Activated T-cell treated with anti-CD3 and anti-CD28 coated beads, Interleukin-2, amount 50 U/mL, for 72 hours (primary cell): ENCODE measurements at places on chromosomes 16 and 17. TPM values are rescaled to one million over a fixed set of nuclear protein-coding genes. Genes with fewer than 3 reads are reported as not detected.

GRCh38 chr17:31595076-31595475, 203.6 kb downstream of the RAB11FIP4 start:
- H3K27me3 ChIP-seq = no peaks in the 10 kb centered on the region
- H3K36me3 ChIP-seq = no peaks in the 10 kb centered on the region
- DNase-seq = no peak
- no peak overlapping the region for H3K27ac ChIP-seq

GRCh38 chr16:30141750-30142149, 18.7 kb upstream of the MAPK3 start:
- H3K27me3 ChIP-seq = no peaks in the 10 kb centered on the region
- H3K27ac ChIP-seq = no peak overlapping the region
- H3K36me3 ChIP-seq = no peaks in the 10 kb centered on the region
- no peak for DNase-seq
- no peak overlapping the region for H3K4me3 ChIP-seq

DNA sequence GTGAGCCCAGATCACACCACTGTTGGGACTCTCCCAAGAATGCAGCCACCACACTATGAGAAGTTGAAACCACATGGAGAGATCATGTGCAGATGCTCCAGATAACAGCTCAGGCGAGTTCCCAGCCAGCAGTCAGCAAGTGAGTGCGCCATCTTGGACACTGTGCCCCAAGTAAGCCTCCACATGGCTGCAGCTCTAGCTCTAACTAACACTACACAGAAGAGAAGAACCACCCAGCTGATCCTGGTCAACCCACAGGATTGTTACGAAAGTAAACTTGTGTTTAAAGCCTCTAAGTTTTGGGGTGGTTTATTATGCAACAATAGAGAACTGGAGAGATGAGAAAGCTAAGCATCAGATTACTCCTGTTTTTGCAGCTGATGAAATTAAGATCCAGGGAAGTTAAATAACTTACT, 25.8 kb downstream of the SLC38A7 start:
- H3K27ac ChIP-seq = no peak overlapping the region
- H3K4me3 ChIP-seq = no peak overlapping the region
- H3K36me3 ChIP-seq = no peaks in the 10 kb centered on the region
- no peaks in the 10 kb centered on the region for H3K27me3 ChIP-seq
- no peak for DNase-seq

DNA sequence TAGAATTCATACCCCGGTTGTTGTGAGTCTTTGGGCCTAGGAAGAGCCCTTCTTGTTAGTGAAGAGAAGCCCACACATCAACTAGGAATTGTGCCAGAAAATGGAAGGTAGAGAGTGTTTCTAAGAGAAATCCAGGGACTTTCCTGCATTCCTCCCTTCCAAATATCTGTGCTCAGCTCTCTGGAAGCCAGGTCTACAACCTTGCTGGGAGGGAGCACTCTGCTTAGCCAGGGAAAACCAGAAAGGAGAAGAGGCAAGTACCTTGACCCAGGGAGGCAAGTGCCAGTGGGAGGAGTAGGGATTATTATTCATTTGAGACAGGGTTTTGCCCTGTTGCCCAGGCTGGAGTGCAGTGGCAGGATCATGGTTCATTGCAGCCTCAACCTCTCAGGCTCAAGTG, 48.4 kb upstream of the TAC4 start:
- peaks cover 54% of the 10 kb centered on the region for H3K27me3 ChIP-seq
- no peak overlapping the region for H3K27ac ChIP-seq
- DNase-seq = no peak
- no peaks in the 10 kb centered on the region for H3K36me3 ChIP-seq
- H3K4me3 ChIP-seq = no peak overlapping the region
- H3K4me1 ChIP-seq = no peaks in the 10 kb centered on the region

DNA sequence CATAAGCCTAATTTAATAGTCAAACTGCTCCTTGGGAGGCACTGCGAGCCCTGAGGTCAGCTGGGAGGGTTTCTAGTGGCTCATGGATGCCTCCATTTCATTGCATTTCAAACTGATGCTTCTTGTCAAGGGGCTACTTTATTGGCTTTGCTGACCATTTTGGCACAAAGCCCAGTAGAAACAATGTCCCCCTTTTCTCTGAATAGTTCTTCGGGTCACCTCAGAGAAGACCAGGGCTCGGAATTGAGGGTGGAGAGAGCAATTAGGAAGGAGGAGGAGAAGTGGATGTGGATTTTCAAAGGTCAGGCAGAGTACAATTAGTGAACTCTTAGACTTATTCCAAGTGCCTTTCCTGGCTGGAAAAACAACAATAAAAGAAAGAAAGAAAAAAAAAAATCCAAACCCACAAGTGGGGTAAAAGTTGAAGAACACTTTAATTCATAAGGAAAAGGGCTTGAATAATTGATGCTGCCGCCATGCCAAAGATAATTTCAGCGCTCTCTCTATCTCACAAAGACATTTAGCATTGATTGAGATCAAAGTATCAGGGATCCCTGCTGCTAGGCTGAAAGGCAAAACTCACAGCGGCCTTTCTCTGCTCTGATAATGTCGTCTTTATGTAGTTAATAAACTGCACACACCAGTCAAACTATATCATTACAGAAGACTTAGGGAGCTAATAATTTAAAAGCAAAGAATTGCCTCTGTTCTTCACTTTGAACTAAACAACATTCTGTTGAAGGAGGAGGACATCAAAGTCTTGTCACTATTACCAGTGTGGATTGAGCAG, 122.7 kb downstream of the RGS9 start:
- H3K36me3 ChIP-seq = peaks cover 8% of the 10 kb centered on the region
- H3K27me3 ChIP-seq = peaks cover 17% of the 10 kb centered on the region
- no peak for DNase-seq

GRCh38 chr16:74831467-74831866, 56.8 kb upstream of the FA2H start:
- H3K4me1 ChIP-seq = no peaks in the 10 kb centered on the region
- H3K4me3 ChIP-seq = no peak overlapping the region
- peaks cover 7% of the 10 kb centered on the region for H3K36me3 ChIP-seq
- H3K27me3 ChIP-seq = peaks cover 17% of the 10 kb centered on the region
- no peak for DNase-seq
- no peak overlapping the region for H3K27ac ChIP-seq

- H3K36me3 ChIP-seq = peaks cover 3% of the 10 kb centered on the region
- no peak for DNase-seq
- no peak overlapping the region for H3K27ac ChIP-seq
- H3K4me3 ChIP-seq = no peak overlapping the region
- H3K27me3 ChIP-seq = peaks cover 19% of the 10 kb centered on the region
These were observed 200.6 kb downstream of the XYLT1 start for GRCh38 chr16:17270111-17270510.

DNA sequence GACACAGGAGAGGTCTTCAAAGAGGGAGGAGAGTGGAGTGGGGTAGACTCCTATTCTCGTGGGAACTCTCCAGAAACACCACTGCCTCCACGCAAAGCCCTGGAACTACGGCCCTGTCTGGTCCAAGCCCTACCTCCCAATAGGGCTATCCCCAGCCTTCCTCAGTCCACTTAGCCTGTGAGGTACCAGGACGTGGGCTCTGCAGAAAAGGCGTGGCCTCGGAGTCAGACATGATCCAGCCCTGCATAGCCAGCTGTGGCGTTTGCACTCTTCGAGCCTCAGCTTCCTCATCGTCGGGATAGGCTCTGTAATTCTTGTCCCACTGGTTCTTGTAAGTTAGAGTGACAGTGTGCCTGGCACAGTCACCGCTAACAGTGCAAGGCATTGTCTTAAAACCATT, 13.8 kb downstream of the ENDOV start:
- H3K27ac ChIP-seq = no peak overlapping the region
- no peak overlapping the region for H3K4me3 ChIP-seq
- H3K27me3 ChIP-seq = no peaks in the 10 kb centered on the region
- H3K36me3 ChIP-seq = no peaks in the 10 kb centered on the region

DNA sequence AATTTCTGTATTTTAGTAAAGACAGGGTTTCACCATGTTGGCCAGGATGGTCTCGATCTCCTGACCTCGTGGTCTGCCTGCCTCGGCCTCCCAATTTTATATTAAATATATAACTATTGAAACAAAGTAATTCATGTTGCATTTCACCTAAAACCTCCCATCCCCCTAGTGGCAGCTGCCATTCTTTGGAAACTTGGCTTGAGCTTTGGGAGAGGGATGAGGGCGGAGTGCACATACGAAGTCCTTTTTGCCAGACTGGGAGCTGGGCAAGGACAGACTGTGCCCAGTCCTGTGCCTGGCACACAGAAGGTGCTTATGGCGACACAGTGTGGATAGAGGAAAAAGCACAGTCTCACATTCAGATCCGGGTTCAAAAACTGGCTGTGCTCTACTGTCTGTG, 83.8 kb downstream of the NETO2 start:
- no peaks in the 10 kb centered on the region for H3K27me3 ChIP-seq
- no peak for DNase-seq
- H3K4me1 ChIP-seq = no peaks in the 10 kb centered on the region
- no peak overlapping the region for H3K4me3 ChIP-seq
- H3K27ac ChIP-seq = no peak overlapping the region

- peaks cover 22% of the 10 kb centered on the region for H3K27me3 ChIP-seq
- no peak overlapping the region for H3K27ac ChIP-seq
- no peaks in the 10 kb centered on the region for H3K36me3 ChIP-seq
- no peaks in the 10 kb centered on the region for H3K4me1 ChIP-seq
- DNase-seq = no peak
These were observed 103.9 kb upstream of the SEC14L1 start for GRCh38 chr17:77036841-77037381.

GRCh38 chr16:31043352-31043751, 10.0 kb downstream of the STX4 start:
- H3K4me1 ChIP-seq = no peaks in the 10 kb centered on the region
- no peak overlapping the region for H3K27ac ChIP-seq
- no peak overlapping the region for H3K4me3 ChIP-seq
- DNase-seq = no peak
- no peaks in the 10 kb centered on the region for H3K27me3 ChIP-seq

- H3K4me1 ChIP-seq = no peaks in the 10 kb centered on the region
- no peak overlapping the region for H3K4me3 ChIP-seq
- no peaks in the 10 kb centered on the region for H3K36me3 ChIP-seq
- H3K27me3 ChIP-seq = no peaks in the 10 kb centered on the region
These were observed 126.5 kb downstream of the ENGASE start for GRCh38 chr17:79201119-79201518.

- DNase-seq = no peak
- H3K27me3 ChIP-seq = no peaks in the 10 kb centered on the region
- H3K4me1 ChIP-seq = peaks cover 8% of the 10 kb centered on the region
- H3K36me3 ChIP-seq = peaks cover 15% of the 10 kb centered on the region
These were observed 29.3 kb downstream of the GOSR1 start for GRCh38 chr17:30506481-30506880.

DNA sequence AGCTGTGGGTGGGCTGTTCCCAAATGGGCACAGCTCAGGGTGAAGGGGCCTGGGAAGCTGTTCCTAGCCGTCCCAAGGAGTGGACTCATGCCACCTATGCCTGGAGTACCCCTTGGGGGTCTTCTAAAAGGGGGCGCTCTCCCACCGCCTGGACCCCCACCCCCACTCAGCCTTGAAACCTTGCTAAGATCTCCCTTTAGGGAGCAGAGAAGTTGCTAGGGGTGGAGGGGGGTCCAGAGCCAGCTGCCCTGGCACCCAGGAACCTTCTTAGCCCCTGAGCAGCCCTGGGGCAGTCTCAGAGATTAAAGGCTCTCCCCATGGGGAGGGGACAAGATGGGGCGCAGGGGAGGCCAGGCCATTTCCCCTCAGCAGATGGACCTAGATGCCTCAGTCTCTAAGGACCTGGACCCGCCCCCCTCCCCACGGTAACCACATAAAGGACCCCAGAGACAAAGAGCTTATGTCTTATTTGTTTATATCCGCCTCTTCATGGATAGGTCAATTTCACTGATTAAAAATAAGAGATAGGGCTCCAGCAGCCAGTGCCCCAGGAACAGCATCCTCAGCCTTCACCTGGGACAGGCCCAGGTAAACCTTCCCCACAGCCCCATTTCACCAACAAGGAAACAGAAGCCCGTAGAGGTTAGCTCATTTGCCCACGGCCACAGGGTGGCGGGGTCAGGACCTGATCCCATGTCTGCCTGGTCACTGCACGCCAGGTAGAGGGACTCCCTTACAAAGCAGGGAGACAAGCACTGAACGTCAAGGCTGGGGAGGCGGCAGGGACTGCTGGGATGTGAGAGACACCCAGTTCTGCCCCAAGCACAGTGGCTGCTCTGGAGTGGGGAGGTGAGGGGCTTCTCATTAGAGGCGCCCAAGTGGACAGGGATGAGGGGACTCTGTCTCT, 3.4 kb downstream of the MTSS2 start:
- no peaks in the 10 kb centered on the region for H3K36me3 ChIP-seq
- H3K4me3 ChIP-seq = no peak overlapping the region
- no peak overlapping the region for H3K27ac ChIP-seq
- H3K4me1 ChIP-seq = no peaks in the 10 kb centered on the region
- no peaks in the 10 kb centered on the region for H3K27me3 ChIP-seq
- DNase-seq = no peak

The ASPHD1 gene
- total RNA-seq = 0.82 TPM

The PDXDC1 gene
- total RNA-seq = 86.1 TPM

The TBX6 gene
- total RNA-seq = 4.2 TPM

The KRT20 gene
- total RNA-seq = not detected

The ARHGDIG gene
- total RNA-seq = 0.97 TPM
